T-helper 22 cell (primary cell): ENCODE measurements at places on chromosomes 7 and 10.

DNA sequence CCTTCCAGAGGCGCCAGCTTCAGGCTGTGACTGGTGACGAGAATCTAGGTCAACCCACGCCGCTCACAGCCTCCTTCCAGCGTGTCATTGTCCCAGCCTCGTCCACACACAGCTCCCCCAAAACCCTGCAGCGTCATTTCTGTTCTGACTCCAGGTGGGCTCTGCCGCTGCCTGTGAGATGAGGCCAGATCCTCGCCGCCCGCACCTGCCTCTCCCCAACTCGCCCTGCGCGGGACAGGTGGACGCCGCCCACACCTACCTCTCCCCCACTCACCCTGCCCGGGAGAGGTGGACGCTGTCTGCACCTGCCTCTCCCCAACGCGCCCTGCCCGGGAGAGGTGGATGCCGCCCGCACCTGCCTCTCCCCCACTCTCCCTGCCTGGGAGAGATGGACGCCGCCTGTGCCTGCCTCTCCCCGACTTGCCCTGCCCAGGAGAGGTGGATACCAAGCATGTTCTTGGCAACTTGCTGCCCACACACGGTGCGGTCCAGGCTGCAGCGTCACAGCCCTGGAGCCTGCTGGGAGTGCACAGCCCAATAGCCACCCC, 32.0 kb upstream of the CFAP46 start:
- no peak for DNase-seq

GRCh38 chr7:133478591-133479135, 225.8 kb downstream of the EXOC4 start:
- DNase-seq: no peak

- no peak for DNase-seq
Observed at GRCh38 chr7:1254281-1255079, 21.8 kb downstream of the UNCX start.

DNA sequence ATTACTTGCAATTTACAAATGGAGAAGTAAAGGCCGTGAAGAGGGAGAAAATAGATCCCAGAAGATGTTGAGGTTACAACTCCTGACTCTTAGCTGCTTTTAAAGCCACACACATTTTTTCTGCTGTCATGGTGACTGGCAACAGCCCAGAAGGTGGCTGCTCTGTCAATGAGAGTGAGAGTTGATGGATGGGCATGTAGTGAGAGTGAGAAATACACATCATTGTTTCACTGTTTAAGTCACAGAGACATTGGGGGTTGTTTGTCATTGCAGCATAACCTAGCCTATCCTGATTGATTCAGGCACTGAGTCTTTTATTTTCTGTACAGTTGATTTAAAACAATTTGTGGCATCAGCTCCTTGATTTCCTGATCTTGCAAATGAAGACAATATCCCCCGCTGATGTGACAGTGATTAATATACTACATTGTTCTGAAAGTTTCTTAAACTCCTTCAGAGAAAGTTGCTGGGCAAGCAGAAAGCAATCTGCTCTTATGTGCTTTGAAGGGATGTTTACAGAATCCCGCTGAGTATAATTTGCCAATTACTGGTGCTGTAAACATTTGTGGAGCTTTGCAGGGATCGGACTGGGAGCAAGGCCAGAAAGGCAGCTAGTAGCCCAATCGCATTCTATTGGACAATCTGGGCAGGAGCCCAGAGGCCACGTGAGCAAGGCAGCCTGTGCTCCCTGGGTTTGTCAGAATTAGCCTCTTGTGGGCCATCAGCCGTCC, 229.6 kb downstream of the PRPF18 start:
- DNase-seq: no peak

- DNase-seq: no peak
Observed at GRCh38 chr10:59337201-59337652, 25.1 kb downstream of the FAM13C start.

- DNase-seq: no peak
Observed at GRCh38 chr10:59753267-59753666, at the start of gene MRLN. Gene MRLN (minus strand): TSS chr10:59753455.

DNA sequence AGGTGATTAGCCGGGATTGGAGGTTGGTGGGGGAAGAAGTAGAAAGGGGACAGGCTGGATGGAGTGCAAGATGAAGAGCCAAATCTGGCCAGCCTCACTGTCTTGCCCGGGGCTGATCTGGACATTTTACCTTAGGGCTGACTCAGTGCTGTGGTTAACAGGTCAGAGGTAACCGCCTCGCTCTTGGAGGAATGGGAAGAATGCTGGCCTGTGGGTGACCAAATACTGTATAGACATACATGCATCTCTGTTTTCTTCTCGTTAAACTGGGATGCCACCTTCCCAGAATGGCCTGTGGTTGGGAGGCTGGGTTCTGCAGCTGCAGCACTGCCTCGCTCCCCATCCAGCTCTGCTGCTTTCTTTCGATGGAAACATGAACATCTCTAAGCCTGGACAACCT, 120.0 kb downstream of the SEC23IP start:
- DNase-seq: no peak

DNA sequence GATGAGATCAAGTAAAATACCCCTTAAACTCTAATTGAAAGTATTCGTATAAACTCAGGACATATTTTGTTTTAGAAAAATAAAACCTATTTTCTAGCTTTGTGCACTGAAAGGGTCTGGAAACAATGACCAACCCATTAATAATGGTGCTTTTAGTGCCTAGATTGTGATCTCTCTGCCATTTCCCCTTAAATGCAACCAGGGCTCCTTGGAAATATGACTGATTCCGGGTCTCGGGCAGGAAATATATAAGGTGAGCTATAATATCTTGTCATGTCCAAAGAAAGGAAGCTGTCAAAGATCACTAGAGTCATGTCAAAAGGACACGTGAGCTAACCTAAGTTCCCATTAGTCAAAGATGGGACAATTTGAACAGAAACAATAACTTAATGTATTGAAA, 12.4 kb upstream of the ADAM12 start:
- DNase-seq: no peak

DNA sequence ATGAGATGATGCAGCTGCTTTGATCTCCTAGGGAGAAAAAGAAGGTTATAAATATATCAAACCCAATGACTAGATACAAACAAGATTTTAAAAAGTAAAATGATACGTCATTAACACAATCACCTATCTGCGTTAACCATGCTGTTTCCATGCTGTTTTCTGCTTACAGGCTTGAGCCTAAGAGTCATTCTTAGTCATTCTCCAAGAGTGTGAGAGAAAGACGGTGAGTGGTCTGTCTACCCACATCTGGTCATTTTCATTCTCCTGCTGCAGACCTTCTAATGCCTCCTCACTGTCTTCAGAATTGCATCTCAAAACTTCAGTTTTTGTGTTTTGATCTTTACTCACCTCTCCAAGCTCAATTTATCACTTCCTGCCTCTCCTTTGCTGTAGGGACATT, 98.0 kb upstream of the ELMO1 start:
- DNase-seq: no peak

- no peak for DNase-seq
Observed at GRCh38 chr10:85679061-85679460, 687.5 kb downstream of the GRID1 start.

- DNase-seq: no peak
Observed at GRCh38 chr7:18421297-18422002, 74.1 kb upstream of the HDAC9 start.

DNA sequence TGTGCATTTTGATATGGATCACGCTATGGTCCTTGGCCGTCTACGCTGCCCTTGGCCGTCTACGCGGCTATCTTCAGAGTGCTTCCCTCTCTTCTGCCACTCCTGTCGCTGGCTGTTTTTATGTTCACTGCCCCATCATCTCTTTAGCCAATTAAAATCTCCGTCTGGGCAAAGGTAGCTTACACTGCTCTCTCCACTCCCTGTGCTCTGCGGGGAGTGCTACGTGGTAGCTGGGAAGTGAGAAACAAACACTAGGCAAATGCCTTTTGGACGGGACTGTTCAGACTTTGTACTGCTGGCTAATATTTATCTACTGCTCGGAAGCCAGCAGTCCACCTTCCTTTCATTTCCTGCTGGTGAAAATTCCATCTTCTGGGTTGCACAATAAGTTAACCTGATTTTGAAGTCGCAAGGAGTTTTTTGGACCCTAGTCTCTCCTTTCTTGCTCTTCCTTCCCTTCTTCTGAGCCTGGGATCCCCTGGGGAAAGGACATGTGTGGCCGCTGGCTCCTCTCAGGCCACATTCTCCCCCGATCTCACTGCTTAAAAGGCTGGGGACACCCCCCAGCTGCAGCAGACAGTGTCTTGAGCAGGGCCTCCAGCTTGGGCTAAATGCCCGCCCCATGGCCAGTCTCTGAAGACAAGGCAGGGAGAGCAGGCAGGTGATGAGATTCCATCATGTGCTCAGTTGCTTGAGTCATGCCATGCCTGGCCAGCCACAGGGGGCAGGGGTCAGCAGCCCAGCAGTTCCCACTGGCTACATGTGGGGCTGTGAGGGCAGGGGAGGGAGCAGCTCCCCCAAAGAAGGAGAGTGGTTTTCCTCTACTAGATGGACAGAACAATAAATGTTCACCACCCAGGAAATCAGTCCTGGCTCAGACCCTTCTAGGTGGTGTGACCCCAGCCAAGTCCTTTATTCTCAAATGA, 25.5 kb upstream of the RBM33 start:
- DNase-seq: no peak

GRCh38 chr10:131075218-131075770, 236.2 kb downstream of the TCERG1L start:
- DNase-seq: no peak

DNA sequence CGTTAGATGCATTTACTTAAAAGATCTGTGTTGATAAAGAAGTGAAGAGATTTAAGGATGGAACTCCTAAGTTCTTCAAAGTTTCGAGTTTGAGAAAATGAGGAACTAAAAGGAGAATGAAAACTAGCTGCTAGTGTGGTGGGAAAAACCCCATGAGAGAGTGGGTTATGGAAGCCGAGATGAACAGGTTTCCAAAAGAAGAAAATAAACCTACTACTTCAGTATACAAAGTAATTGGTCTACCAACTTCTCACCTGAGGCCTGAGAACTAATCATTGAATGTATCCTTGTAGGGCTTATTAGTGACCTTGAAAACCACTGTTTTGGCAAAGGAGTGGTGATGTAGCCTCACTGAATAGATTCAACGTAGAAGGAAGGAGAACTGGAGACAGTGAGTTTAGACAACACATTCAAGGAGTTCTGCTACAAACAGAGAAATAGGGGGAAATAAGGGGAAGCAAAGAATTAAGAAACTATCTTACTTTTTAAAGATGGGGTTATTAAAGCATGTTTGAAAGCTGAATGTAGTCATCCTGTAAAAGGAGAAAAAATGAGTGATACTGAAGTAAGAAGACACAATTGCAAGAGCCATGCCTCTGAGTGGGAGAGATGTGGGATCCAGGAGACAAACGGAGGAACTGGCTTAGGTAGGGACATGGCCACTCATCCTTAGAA, 50.8 kb downstream of the CH25H start:
- no peak for DNase-seq

DNA sequence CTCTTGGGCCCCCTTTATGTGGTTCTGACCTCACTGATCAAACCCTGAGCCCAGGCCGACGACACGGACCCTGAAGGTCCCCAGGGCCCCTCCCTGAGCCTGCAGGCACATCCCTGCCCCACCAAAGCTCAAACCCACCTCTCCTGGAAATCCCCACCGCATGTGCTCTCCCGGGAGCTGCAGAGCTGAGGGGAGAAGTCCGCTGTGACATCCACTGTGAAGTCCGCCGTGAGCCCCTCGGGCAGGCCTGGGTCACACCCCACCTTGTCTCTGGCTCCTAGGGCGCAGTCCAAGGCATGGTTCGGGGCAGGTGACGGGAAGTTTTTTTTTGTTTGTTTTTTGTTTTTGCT, 100.2 kb downstream of the MICALL2 start:
- no peak for DNase-seq
